ENCODE measurements at places on chromosomes 1 and 21. TPM values are rescaled to one million over a fixed set of nuclear protein-coding genes. Genes with fewer than 3 reads are reported as not detected.

KRTAP19-1 gene
- total RNA-seq: not detected

LY9 gene
- 11.6 TPM for total RNA-seq

RGS8 gene
- 5.3 TPM for total RNA-seq

GRCh38 chr1:185598332-185598731 is 135.9 kb upstream of the HMCN1 start:
- no peak for DNase-seq

DNA sequence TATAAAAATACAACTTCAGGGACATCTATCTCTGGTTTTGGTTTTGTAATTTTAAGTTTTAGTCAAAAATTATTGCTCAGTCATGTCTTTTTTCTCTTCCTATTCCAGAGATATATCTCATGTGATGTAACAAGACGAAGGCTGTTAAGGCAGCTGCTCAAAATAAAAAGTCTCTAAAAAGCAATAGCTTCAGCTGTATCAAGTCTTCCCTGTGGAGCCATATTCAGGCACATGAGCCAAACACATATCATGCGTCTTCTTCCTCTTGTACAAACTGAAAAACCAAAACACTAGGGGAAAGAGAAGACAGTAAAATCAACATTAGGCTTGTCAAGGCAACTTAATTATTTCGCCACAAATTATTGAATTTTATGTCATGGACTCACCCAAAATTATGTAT is 240.7 kb downstream of the NRIP1 start:
- DNase-seq: no peak

- DNase-seq: peak; percentile 18
Measured at GRCh38 chr1:184329962-184330868, 56.6 kb upstream of the C1orf21 start.

GRCh38 chr1:85397490-85398032 is 67.4 kb downstream of the DDAH1 start:
- DNase-seq: no peak

GRCh38 chr21:38170704-38171682 is 85.8 kb upstream of the KCNJ15 start:
- DNase-seq: no peak

DNA sequence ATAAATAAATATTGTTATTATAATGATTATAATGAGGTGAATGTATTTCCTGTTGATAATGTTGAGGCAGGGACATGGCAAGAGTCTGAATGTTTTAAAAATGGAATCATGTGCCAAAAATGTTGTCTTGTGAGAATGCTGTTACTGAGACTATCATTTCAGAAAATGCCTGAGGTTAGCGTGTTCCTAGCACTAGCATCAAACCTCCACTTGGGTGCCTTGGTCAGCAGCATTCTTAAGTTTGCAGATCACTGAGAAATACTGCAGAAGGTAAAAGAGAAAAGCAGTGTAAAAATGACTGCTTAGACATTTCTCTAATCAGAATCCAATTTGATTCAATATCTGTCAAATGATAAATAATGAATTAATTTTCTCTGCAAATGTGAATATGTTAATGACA is 50.8 kb downstream of the OLFM3 start:
- DNase-seq: peak; percentile 6

DNA sequence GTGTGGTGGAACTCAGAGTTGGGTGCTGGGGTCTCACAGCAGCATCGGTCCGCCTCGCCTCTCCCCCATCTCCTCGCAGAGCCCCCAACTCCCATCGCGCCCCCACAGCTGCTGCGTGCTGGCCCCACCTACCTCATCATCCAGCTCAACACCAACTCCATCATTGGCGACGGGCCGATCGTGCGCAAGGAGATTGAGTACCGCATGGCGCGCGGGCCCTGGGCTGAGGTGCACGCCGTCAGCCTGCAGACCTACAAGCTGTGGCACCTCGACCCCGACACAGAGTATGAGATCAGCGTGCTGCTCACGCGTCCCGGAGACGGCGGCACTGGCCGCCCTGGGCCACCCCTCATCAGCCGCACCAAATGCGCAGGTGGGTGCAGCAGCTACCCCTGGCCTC is 24.2 kb downstream of the PTPRU start:
- DNase-seq: no peak

DNA sequence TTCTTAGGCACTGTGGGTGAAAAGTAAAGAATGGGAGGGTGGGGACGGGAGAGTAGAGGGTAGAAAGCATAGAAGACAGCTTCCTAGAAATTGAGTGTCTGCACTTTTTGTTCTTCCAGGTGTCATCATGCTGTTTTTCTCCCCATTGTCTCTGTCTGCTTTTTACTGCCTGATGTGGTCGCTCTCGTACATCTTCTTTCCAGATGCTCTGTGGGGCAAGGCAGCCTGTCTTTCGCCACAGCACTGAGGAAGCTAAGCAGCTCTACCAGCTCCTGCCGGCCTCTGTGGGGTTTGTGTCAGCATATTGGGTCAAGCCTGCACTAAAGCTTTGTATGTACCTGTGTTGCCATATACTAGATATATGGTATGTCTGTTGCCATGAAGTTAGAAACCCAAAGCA is 13.2 kb downstream of the TMEM269 start:
- DNase-seq: no peak

- no peak for DNase-seq
Measured at GRCh38 chr1:11646317-11646716, 7.9 kb downstream of the FBXO2 start.

DNA sequence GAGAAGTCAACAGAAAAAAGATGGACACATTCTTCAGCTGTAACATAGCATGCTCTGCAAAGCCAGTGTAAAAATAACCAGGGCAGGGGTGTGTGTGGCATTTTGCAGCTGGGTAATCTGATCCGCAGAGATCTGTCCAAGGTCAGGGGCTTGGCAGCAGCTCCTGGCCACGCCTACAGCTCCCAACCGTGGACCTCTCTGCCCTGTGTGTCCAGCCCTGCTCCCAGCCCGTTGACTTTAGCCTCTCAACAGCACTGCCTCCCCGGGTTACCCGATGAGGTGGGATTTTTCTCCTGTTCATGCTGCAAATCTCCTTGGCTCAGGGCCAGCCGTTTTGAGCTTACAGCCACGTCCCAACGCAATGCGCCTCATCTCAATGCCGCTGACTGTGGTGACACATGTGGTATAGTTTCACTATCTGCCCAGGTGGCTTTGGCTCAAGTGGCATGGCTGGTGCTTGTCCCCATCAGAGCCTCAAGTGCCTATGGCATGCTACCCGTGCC is 68.1 kb downstream of the VWA5B1 start:
- peak; percentile 93 for DNase-seq

GRCh38 chr1:210568631-210569030 is 239.9 kb downstream of the HHAT start:
- DNase-seq: no peak

- DNase-seq: no peak
Measured at GRCh38 chr1:66982561-66983260, 57.9 kb downstream of the MIER1 start.
